ENCODE measurements at places on chromosomes 4 and X.

- DNase-seq: peak; percentile 13
Observed at GRCh38 chr4:70902577-70903290, 565 bp downstream of the MOB1B start.

GRCh38 chrX:11478911-11479310 is 185.7 kb downstream of the AMELX start:
- DNase-seq: no peak

DNA sequence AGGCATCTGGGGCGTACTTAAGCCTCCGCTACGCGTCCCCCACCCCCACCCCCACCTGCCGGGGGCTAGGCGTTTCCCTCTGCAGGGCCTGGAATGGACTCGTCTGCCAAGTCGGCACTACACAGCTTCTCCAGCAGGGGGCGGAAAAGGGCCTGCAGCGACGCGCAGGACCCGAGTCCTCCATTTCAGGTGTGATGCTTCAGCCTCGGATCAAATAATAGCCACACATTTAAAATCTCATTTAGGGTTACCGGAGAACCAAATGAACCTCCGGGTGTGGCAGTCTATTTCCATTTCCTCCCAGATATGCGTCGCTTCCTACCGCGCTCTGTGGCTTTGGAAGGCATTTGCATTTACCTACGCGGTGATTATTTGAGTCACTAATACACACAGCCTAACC is 2.9 kb downstream of the PAK3 start:
- DNase-seq: peak; percentile 15

- no peak for DNase-seq
Observed at GRCh38 chr4:69649629-69650028, 3.4 kb downstream of the UGT2A1 start.

DNA sequence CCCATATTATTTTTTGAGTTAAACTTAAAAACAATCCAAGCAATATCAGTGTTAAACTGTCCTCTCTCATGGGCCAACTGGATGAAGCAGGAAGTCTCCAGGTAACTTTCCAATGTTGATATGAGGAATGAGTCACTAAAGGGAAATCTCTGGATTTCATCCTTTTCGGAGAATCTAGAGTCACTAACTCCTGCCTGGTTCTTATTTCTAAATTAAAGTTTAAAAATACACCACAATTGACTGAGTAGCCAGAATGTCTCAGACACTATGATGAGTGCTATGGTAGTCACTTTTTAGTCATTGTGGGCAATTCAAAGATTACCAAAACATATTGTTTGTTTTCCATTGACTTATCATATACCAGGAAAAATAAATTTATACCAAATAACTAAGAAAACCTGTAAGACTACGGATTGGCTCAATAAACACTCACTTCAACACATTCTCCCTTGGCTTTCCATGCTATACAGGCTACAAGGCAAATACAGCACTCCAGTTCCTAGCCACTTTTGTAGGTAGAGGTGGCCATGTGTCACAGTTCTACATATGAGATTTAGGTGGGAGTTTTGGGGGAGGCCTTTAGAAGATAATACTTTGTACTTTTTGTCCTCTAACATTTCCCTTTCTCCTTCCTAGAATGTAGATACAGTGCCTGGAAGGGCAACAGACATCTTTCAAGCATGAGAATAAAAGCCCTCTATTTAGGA is 8.6 kb downstream of the SLC9B2 start:
- DNase-seq: no peak

GRCh38 chr4:1002131-1002630 is 9.0 kb upstream of the SLC26A1 start:
- DNase-seq: no peak

DNA sequence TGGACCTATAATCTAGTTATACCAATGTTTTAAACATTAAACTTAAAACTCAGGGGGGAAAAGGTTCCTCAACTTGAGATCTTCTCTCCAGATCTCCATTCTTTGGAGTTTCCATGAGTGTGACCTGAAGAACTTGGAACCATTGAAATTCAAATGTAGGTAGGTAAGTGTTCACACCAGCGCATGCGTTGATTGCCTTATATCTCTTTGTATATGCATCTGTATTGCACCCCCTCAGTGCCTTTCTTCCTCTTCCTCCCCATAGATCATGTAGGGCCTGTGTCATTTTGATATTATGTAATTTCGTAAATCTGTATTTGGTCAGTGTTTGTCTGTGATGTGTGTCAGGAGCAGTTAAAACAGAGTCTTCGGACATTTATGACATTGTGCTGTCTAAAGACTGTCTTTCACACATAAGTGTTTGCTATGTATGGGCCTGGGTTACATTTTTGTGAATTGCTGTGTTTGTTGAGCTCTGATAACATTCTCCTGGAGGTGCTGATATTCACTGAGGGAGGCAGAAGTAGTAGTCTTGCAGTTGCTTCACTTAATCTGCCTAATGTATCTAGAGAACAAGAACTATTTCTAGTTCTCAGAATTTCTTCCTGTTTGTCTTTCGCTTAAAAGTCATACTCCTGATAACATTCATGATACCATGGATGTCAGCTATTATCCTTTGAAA is 126.3 kb downstream of the RAP1GDS1 start:
- DNase-seq: no peak

- DNase-seq: no peak
Observed at GRCh38 chr4:82893942-82894341, 3.0 kb upstream of the SEC31A start.

DNA sequence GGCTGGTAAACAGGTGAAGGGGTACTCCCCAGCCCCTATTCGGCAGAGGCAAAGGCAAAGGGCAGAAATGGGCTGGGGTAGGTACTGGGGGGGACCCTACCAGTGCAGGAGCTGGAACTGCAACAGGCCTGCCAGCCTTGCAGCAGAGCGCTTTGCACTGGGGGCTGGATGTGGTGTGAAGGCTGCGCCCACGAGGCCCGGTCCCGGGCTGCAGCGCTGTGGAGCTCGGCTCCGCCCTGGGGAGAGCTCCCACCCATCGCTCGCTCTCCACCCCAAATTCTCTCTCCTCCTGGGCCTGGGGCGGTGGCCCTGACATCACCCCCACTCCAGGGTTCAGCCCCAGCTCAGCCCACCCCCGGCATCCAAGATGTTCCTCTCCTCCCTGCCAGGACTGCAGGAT is 24.2 kb downstream of the IQSEC2 start:
- no peak for DNase-seq

- no peak for DNase-seq
Observed at GRCh38 chrX:56554870-56555269, 8.6 kb upstream of the UBQLN2 start.

GRCh38 chrX:13778916-13779315 is 38.0 kb downstream of the GPM6B start:
- DNase-seq: no peak

DNA sequence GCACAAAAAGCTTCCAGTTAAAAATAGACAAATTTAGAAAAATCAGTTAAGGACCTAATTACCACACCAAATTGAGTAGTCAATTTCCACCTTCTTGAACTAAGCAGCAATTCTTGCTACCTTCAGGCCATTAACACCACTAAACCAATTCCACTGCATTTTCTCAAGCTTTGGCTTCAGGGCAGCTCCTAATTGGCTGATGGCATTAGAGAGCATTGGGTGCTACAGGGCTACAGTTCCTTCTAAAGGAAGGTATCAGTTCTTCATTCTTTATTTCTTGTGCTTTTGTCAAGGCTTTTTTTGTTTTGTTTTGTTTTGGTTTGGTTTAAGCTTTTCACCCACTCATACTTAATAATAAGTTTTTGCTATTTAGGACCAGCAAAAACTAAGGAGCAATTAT is 90.2 kb upstream of the FAM241A start:
- no peak for DNase-seq

DNA sequence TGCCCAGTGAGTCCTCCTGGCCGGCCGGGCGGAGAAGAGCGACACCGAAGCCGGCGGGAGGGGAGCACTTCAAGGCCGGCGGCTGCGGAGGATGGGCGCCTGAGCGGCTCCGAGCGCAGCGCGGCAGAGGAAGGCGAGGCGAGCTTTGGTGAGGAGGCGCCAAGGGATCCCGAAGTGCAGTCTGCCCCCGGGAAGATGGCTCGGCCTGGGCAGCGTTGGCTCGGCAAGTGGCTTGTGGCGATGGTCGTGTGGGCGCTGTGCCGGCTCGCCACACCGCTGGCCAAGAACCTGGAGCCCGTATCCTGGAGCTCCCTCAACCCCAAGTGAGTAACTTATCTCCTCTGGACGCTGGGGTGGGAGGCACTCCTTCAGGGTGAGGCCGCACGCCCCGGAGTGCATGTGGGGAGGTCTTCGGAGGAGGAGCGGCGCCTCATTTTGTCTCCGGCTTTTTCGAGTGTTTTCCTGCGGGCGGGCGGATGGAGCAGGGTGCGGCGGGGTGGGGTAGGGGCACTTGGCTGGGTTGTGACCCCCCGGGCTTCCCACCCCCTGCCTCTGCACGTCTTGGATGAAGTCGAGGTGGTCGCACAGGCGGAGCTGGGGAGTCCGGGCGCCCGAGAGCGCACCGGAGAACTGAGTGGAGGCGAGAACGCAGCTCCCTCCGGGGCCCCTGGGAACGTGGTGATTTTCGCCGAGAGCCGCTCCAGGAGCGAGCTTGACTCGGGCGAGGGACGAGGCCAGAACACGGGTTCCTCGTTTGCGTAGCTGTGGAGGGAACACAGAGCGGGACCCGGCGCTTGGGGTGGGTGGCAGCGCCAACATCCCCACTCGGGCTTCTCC is 979 bp downstream of the EFNB1 start:
- DNase-seq: no peak
